ENCODE measurements at places on chromosomes 3 and 15. TPM values are rescaled to one million over a fixed set of nuclear protein-coding genes. Genes with fewer than 3 reads are reported as not detected.
A peak's percentile ranks its signal among the peaks of the same experiment; 100 is the strongest.

DNA sequence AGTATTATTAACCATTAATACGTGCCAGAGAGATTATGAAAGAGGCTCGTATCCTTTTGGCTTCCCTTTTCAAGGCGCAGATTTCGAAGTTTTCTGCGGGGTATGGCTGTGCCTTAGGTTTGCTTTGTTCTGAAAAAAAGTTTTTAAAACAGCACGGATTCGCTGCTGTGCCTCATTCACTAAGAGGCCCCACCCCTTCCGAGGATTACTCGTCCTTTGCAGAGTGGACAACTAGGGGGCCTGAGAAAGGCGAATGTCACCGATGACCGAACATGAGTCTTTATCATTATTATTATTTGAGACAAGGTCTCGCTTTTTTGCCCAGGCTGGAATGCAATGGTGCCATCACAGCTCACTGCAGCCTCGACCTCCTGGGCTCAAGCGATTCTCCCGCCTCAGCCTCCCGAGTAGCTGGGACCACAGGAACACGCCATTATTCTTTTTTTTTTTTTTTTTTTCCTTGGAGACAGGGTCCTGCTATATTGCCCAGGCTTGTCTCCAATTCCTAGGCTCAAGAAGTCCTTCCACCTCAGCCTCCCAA is 684 bp upstream of the RPS27L start:
- peak; percentile 49 for DNase-seq

- no peak for DNase-seq
Observed at GRCh38 chr15:101003706-101004105, 84.5 kb downstream of the LRRK1 start.

- DNase-seq: no peak
Observed at GRCh38 chr3:126127452-126127851, 43.5 kb upstream of the SLC41A3 start.

DNA sequence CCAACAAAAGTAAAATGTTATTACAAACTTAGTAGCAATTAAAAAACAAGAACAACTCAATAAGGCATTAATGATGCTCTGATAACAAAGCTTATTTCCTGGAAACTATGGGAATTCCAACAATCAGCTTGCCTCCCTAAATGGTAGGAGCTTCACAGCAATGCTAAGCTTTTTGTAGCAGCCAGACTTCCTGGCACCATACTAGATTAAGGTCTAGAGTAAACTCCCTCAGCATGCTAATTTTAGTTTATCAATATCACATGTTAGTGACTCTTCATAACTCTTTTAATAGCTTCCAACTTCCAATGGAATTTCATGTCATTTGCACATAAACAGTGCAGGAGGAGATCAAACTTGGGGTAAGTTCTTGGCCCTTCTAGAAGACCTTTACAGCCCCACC is 782.0 kb downstream of the MCTP2 start:
- DNase-seq: no peak

DNA sequence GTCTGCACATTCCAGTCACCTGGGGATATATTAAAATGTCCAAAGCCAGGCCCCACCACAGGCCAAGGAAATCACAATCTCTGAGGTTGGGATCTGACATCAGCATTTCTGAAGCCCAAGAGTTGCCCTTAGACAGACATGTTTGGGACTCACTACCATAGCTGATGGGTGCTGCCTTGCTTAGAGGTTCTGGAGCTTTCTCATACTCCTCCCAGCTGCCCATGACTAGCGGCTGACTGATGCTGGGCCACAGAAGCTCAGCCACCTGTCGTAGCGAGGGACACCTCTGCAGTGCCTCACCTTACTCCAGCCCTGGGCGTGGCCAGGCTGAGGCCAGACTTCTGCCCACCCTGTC is 58.8 kb upstream of the XCR1 start:
- DNase-seq: no peak

GRCh38 chr15:75702436-75702835 is 10.2 kb downstream of the CSPG4 start:
- no peak for DNase-seq

GRCh38 chr3:44093531-44093930 is 148.2 kb upstream of the TOPAZ1 start:
- no peak for DNase-seq

DNA sequence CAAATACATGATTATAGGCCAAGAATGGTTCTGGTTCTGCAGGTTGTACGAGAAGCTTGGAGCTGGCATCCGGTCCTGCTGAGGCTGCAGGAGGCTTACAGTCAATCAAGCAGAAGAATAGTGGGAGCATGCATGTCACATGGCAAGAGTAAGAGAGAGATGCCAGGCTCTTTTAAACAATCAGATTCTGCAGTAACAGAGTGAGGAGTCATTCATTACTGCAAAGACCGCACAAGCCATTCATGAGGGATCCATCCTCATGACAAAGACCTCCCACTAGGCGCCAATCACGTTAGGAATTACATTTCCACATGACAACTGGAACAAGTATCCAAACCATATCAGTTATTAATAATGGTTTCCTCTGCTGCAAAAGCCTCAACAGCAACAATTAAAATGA is 536.8 kb downstream of the CADM2 start:
- no peak for DNase-seq

GRCh38 chr3:72682936-72683452 is 165.3 kb downstream of the SHQ1 start:
- DNase-seq: no peak

GRCh38 chr15:29825227-29825626 is 3.0 kb upstream of the TJP1 start:
- DNase-seq: no peak

GRCh38 chr15:76398317-76399104 is 61.9 kb downstream of the ISL2 start:
- DNase-seq: no peak

DNA sequence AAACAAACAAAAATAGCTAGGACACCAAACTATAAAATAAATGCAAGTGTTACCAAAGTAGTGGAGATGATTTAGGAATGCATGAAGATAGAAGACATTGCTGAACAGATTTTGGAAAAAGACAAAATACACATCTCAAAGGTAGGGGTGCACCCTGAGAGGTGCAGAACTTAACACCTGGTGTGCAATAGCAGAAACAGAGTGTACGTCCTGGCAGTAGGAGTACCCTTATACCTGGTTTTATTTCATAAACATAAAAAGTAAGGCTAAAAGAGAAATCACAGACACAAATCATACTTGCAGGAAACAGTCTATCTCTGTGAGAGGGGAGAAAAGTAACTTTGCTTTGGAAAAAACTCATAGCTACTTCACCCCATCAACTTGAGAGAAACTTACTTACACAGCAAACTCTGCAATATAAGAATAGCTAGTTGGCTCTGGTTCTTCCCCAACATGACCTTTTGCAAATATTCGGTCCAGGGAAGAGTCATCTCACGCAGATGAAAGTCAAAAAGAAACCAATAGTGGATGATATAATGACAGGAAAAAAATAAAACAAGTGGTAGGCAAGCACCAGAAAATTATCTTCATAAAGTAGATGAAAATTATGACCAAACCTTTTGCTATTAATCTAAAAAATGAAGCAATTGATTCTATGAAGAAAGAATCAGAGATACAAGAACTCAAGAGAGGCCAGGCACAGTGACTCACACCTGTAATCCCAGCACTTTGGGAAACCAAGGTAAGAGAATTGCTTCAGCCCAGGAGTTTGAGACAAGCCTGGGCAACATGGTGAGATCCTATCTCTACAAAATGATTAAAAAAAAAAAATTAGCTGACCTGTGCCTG is 108.9 kb upstream of the BNIP2 start:
- no peak for DNase-seq

GRCh38 chr3:114538211-114538610 is 244.4 kb downstream of the TIGIT start:
- DNase-seq: no peak

DNA sequence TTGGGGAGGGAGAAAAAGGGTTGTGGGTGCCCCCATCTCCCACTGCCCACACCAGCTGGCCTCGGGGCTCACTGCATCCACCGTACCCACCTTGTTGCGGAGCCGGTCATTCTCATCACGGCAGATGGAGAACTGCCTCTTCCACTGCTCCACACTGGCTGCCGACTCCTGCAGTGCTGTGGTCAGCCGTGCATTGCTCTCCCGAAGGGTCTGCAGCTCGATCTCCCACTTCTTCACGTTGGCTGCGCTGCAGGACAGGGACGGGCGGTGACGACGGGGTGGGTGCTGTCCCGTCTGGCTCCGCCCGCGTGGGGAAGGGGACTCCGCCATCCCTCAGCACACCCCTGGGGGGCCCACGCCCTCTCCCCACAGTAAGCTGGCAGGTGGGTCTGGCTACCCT is 45.1 kb downstream of the WHAMM start:
- DNase-seq: no peak

- no peak for DNase-seq
Observed at GRCh38 chr3:52892625-52893311, 4.6 kb downstream of the STIMATE start.

GRCh38 chr3:15499536-15499935 is 22.0 kb downstream of the COLQ start:
- DNase-seq: no peak

- DNase-seq: no peak
Observed at GRCh38 chr3:127374086-127375010, 86.5 kb upstream of the PRR20G start.

DNA sequence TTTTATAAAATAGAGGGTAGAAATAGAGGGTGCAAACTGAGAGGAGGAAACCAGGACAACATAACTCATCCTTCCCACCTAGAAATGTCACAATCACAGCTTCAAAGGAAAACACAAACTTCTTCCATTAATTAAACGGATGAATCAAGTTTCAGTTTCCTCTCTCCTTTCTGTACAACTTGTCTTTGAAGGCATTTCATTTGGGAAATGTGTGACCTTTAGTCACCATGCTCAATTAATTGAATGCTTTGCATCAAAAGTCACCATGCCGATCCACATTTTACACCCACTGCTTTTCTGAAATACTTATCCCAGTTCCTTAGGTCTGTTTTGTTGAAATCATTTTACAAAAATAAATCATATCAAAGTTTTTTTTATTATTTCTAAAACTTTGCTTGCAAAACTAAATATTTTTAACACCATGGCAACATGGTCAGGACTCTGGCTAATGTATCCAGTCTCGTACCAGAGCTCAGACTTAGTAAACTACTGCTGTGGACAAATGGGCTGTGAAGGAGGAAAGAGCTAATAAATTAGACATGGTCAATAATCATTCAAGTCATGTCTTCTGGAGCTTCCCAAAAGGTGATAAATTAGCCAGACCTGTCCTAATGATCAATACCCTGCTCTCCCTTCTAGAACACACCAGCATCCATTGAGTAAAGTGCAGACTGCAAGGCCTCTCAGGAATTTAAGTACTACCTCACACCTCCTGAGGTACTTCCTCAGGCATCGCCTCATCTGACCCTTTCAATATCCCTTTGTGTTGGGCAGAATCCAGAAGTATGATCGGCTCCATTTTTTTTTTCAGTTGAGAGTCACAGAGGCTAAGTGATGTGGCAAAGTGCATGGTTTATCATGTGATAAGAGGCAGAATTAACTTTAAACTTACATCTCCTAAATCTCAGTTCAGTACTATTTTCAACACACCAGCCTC is 161.3 kb downstream of the GREM1 start:
- DNase-seq: no peak

- no peak for DNase-seq
Observed at GRCh38 chr3:98994128-98994762, 92.8 kb upstream of the DCBLD2 start.

DNA sequence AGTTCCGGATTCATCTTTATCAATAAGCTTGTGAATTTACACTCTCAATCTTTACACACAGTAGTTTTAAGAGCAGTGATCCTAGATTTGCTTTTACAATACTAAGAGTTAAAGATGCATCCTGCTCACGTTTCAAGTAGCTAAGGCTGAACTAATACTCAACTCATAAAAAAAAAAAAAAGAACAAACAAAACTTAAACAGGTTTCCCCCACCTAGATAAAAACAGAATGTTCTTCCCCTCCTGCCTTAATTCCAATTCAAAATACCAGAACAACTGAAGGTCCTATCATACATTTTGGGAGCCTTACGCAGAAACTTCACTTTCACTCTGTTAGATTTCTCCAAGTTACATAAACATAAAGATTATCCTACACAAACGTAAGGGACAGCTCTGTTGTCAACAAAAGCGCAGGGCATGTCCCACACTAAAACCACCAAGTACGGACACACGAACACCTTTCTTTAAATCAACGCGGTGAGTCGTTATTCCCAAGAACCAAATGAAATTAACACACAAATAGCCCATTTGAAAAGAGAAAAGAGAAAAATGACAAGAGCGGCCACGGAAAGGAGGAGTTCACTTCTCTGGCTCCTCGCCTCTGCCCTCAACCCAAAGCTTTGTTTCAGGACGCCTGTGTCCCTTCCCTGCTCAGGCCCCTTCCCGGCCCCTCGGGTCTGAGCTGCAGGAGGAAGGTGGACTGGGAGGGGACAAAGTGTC is 941 bp downstream of the CBLB start:
- DNase-seq: no peak

- DNase-seq: no peak
Observed at GRCh38 chr3:137792626-137793271, 28.6 kb downstream of the SOX14 start.

GRCh38 chr3:152100491-152101132 is 168.1 kb upstream of the MBNL1 start:
- no peak for DNase-seq

DNA sequence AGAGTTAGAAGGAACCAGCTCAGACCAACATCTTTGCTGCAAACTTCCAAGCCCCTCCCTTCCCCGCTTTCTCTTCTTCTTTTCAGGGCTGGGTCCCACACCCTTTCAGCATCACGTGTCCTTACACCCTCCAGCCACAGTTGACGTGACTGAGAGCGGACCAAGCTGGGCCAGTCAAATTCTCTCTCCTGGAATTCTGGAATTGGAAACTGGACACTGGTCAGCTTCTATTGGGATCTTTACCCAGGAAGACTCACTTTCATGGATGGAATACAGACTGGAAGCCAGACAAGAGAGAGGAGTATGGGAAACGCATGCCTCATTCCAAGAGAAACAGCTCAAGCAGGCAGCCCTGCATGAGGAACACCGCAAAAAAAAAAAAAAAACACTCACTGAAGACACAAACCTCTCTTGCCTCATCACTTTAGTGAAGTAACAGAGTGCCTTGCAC is 12.4 kb upstream of the TPM1 start:
- DNase-seq: no peak

DNA sequence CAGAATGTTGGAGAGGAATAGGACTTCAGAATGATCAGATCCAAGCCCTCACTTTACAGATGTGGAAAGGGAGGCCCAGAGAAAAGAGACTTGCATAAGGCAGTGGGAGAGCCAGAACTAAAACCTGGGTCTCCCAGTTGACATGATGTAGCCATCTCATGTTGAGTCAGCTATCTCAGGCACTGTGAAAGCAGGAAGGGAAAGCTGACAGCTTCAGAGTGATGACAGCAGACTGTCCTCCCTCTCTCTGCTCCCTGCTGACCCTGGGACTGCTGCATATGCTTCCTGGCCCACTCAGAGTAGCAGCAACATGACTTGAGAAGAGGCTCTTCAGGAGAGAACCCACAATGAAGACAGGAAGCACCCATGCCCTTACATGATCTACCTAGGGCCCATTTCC is 14.7 kb downstream of the FHIT start:
- no peak for DNase-seq

- DNase-seq: no peak
Observed at GRCh38 chr15:40986820-40987219, 33.5 kb downstream of the CHAC1 start.

The TNFAIP8L3 gene
- total RNA-seq: 33.3 TPM

The KIF7 gene
- 26.4 TPM for total RNA-seq

The EOGT gene
- 148 TPM for total RNA-seq

The ABI3BP gene
- total RNA-seq: 185 TPM

All from thoracic aorta (tissue), 2 donors.